Endothelial cell of umbilical vein (primary cell): ENCODE measurements at places on chromosomes 7 and 10. TPM values are rescaled to one million over a fixed set of nuclear protein-coding genes. Genes with fewer than 3 reads are reported as not detected.

DNA sequence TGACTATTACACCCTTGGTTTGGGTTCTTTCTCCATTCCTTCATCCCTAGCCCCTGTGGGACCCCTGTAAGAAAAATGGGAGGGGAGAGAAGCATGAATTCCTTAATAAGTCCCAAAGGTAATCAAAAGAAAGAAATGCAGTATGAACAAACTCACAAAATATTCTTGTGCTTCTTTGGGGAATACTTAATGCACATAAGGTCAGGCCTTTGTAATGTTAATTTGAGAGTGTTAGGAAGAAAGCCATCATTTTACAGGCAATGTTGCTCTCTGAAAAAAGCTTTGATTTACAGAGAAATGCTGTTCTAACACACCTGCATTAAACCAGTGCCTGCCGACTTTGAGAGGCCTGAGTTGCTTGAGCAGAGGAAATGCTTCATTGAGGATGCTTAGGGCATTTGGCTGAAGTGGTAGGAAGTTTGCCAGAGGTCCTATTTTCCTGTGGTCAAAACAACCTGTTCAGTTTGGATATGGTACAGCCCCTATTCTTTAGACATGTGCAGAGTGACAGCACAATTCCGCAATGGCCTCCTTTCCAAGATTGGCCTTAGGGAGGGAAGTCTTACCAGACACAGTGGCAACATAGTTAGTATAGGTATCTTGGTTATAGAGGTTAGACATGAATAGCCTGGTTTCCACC is 643.4 kb downstream of the AUTS2 start:
- no peaks in the 10 kb centered on the region for H3K27me3 ChIP-seq
- H3K4me1 ChIP-seq = no peaks in the 10 kb centered on the region
- H3K36me3 ChIP-seq = no peaks in the 10 kb centered on the region
- no peak overlapping the region for H3K27ac ChIP-seq

DNA sequence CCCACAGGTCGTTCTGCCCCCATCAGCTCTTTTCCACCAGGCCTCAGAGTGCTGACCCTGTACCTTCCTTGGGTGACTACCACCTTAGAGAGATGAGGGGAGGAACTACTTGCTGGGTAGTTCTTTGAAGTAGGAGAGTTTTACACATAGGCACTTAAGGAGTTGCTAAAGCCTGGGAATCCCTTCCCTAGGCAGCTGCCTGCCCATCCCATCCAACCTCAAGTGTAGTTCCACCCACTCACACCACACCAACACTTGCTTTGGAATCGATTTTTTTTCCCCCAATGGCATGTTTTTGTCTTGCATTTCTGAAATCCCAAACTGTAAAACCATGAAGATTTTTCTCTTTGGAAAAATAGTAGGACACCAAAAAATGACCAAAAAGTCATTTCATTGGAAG is 47.7 kb downstream of the FBXW4 start:
- no peak for DNase-seq
- H3K4me3 ChIP-seq = no peak overlapping the region
- H3K27ac ChIP-seq = no peak overlapping the region
- no peaks in the 10 kb centered on the region for H3K27me3 ChIP-seq
- H3K36me3 ChIP-seq = no peaks in the 10 kb centered on the region
- H3K4me1 ChIP-seq = no peaks in the 10 kb centered on the region

DNA sequence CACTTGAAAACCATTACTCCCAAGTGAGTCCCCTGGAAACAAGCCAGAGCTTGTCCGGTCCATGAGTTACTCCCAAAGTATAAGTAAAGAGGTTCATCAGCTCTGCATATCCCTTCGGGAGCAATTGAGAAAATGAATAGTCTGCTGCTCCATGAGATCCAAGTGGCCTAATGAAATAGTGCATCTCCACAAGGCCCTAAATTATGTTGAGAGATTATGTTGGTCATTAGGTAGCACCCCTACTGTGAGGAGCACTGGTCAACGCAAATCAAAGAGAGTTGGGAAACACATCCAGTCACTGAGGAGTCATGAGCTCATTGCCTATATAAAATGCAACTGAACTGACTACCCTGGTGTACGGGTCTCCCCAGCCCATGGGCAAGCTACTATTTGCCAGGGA is 205.5 kb upstream of the AOAH start:
- DNase-seq = no peak
- no peak overlapping the region for H3K27ac ChIP-seq
- H3K27me3 ChIP-seq = no peaks in the 10 kb centered on the region
- no peaks in the 10 kb centered on the region for H3K4me1 ChIP-seq

DNA sequence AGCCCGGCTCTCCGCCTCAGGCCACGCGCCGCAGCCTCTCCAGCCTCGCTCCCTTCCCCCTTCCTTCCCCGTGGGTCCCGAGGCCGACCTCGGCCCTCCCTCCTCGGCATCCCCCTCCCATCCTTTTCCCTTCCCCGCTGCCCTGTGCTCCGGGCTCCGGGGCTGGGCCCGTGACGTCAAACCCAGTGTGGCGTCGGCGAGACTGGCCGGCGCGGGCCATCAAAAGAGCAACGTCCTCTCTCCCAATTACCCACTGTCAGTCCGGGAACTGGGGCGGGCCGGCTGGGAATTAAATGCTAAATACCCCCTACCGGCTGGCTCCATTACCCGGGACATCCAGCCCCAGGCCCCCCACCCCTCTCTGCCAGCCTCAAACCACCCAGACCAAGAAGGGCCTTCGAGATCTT is 2.6 kb upstream of the GATA3 start:
- no peaks in the 10 kb centered on the region for H3K36me3 ChIP-seq
- H3K4me3 ChIP-seq = peak overlapping the region; percentile 58
- peak overlapping the region; percentile 96 for H3K27ac ChIP-seq
- peaks cover 35% of the 10 kb centered on the region for H3K4me1 ChIP-seq
- peak; percentile 83 for DNase-seq

- H3K27me3 ChIP-seq = peaks cover 8% of the 10 kb centered on the region
- no peak overlapping the region for H3K4me3 ChIP-seq
- no peak for DNase-seq
- no peaks in the 10 kb centered on the region for H3K36me3 ChIP-seq
- H3K4me1 ChIP-seq = no peaks in the 10 kb centered on the region
- H3K27ac ChIP-seq = no peak overlapping the region
Observed at GRCh38 chr10:48287417-48288391, 13.2 kb upstream of the FRMPD2 start.

- H3K4me1 ChIP-seq = no peaks in the 10 kb centered on the region
- no peak overlapping the region for H3K27ac ChIP-seq
- H3K36me3 ChIP-seq = no peaks in the 10 kb centered on the region
Observed at GRCh38 chr10:47368431-47369180, 15.5 kb downstream of the ZNF488 start.

GRCh38 chr10:14009371-14010100 is 321.2 kb downstream of the FRMD4A start:
- no peaks in the 10 kb centered on the region for H3K27me3 ChIP-seq
- H3K4me1 ChIP-seq = peaks cover 39% of the 10 kb centered on the region
- DNase-seq = peak; percentile 47
- H3K4me3 ChIP-seq = peak overlapping the region; percentile 1
- H3K27ac ChIP-seq = peak overlapping the region; percentile 93

GRCh38 chr7:70944516-70944915 is 187.4 kb upstream of the GALNT17 start:
- H3K27ac ChIP-seq = no peak overlapping the region
- DNase-seq = no peak
- no peak overlapping the region for H3K4me3 ChIP-seq
- no peaks in the 10 kb centered on the region for H3K36me3 ChIP-seq
- H3K27me3 ChIP-seq = no peaks in the 10 kb centered on the region

GRCh38 chr10:94069884-94070283 is 76.2 kb downstream of the PLCE1 start:
- no peaks in the 10 kb centered on the region for H3K36me3 ChIP-seq
- H3K4me1 ChIP-seq = no peaks in the 10 kb centered on the region
- no peak for DNase-seq
- H3K27me3 ChIP-seq = no peaks in the 10 kb centered on the region
- H3K4me3 ChIP-seq = no peak overlapping the region
- H3K27ac ChIP-seq = no peak overlapping the region

DNA sequence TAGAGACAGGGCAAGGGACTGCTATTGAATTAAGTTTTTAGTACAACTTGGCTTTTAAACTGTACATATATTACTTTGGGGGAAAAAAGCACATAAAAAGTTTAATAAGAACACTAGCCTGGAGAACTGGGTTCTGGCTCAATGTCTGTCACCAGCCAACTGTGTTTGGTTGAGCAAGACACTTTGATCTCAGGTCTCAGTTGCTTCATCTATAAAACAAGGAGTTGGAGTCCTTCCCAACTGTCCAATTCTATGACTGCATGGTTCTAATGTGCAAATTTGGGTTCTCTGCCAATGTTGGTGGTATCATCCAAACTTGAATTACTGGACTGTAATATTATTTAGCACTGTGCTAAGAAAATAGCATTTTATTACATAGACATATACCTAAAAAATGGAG is 50.3 kb downstream of the ATXN7L1 start:
- H3K36me3 ChIP-seq = no peaks in the 10 kb centered on the region
- no peak overlapping the region for H3K27ac ChIP-seq
- no peak overlapping the region for H3K4me3 ChIP-seq
- no peaks in the 10 kb centered on the region for H3K27me3 ChIP-seq
- DNase-seq = no peak
- H3K4me1 ChIP-seq = peaks cover 19% of the 10 kb centered on the region

- H3K36me3 ChIP-seq = no peaks in the 10 kb centered on the region
- no peak overlapping the region for H3K27ac ChIP-seq
- H3K4me1 ChIP-seq = peaks cover 6% of the 10 kb centered on the region
- DNase-seq = no peak
- no peaks in the 10 kb centered on the region for H3K27me3 ChIP-seq
Observed at GRCh38 chr7:140081774-140082425, 19.1 kb upstream of the PARP12 start.

GRCh38 chr10:101063548-101064414 is 2.0 kb downstream of the KAZALD1 start:
- peaks cover 54% of the 10 kb centered on the region for H3K4me1 ChIP-seq
- H3K36me3 ChIP-seq = no peaks in the 10 kb centered on the region
- H3K4me3 ChIP-seq = no peak overlapping the region
- peak; percentile 20 for DNase-seq
- H3K27me3 ChIP-seq = no peaks in the 10 kb centered on the region
- no peak overlapping the region for H3K27ac ChIP-seq

- peaks cover 13% of the 10 kb centered on the region for H3K4me1 ChIP-seq
- H3K27me3 ChIP-seq = no peaks in the 10 kb centered on the region
- no peaks in the 10 kb centered on the region for H3K36me3 ChIP-seq
Observed at GRCh38 chr10:70130878-70131559, 1.6 kb downstream of the AIFM2 start.

GRCh38 chr10:30736685-30737232 is 107.2 kb upstream of the LYZL2 start:
- H3K4me3 ChIP-seq = no peak overlapping the region
- no peaks in the 10 kb centered on the region for H3K36me3 ChIP-seq

GRCh38 chr10:98074315-98074911 is 44.0 kb upstream of the CRTAC1 start:
- peak; percentile 13 for DNase-seq
- H3K27ac ChIP-seq = no peak overlapping the region
- H3K4me1 ChIP-seq = no peaks in the 10 kb centered on the region
- no peaks in the 10 kb centered on the region for H3K27me3 ChIP-seq
- no peak overlapping the region for H3K4me3 ChIP-seq
- H3K36me3 ChIP-seq = no peaks in the 10 kb centered on the region

GRCh38 chr7:135377171-135377570 is 132.7 kb downstream of the CNOT4 start:
- no peaks in the 10 kb centered on the region for H3K27me3 ChIP-seq
- H3K27ac ChIP-seq = no peak overlapping the region
- DNase-seq = no peak
- H3K4me1 ChIP-seq = no peaks in the 10 kb centered on the region
- no peaks in the 10 kb centered on the region for H3K36me3 ChIP-seq

- H3K27me3 ChIP-seq = no peaks in the 10 kb centered on the region
- H3K27ac ChIP-seq = no peak overlapping the region
- DNase-seq = no peak
- H3K4me1 ChIP-seq = no peaks in the 10 kb centered on the region
- no peaks in the 10 kb centered on the region for H3K36me3 ChIP-seq
- H3K4me3 ChIP-seq = no peak overlapping the region
Observed at GRCh38 chr10:132270721-132271457, 36.9 kb downstream of the STK32C start.

GRCh38 chr7:106247841-106248240 is 36.9 kb downstream of the NAMPT start:
- H3K4me3 ChIP-seq = no peak overlapping the region
- no peaks in the 10 kb centered on the region for H3K27me3 ChIP-seq
- no peak for DNase-seq
- no peaks in the 10 kb centered on the region for H3K4me1 ChIP-seq

GRCh38 chr7:101795461-101795860 is 22.0 kb upstream of the CUX1 start:
- no peaks in the 10 kb centered on the region for H3K27me3 ChIP-seq
- H3K27ac ChIP-seq = no peak overlapping the region
- H3K4me1 ChIP-seq = no peaks in the 10 kb centered on the region
- DNase-seq = no peak
- H3K36me3 ChIP-seq = no peaks in the 10 kb centered on the region

DNA sequence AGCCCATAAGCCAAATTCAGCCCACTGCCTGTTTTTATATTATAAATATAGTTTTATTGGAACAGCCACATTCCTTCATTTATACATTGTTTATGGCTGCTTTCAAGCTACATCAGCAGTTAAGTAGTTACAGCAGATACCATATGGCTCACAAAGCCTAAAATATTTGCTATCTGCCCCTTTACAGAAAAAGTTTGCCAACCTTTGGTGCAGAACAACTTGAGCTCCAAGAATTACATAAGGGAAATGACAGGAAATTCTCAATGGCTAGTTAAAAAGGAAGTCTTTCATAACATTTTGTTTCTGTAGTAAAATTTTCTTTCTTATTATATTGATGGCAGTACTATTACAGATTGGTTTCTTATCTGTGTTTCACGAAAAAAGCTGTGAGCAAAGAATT is 59.3 kb downstream of the COL28A1 start:
- H3K36me3 ChIP-seq = no peaks in the 10 kb centered on the region
- DNase-seq = no peak
- no peak overlapping the region for H3K4me3 ChIP-seq
- H3K27ac ChIP-seq = no peak overlapping the region

DNA sequence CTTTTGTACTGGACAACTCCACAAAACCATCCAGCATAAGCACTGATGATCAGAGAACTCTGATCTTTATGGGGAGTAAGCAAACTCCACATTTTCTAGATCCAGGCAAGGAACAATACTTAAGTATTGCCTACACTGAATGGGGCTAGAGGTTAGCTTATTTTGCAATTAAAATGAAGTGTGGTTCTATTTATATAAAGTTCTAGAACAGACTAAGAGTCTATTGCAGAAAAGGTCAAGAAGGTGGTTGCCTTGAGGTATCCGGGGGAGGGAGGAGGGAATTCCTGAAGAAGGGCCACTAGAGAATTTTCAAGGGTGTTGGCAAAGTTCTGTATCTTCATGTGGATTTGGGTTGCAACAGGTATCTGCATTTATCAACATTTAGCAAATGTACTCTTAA is 477.9 kb downstream of the PLXNA4 start:
- no peak for DNase-seq
- H3K4me3 ChIP-seq = no peak overlapping the region
- no peaks in the 10 kb centered on the region for H3K4me1 ChIP-seq

- no peak overlapping the region for H3K27ac ChIP-seq
- H3K36me3 ChIP-seq = peaks cover 7% of the 10 kb centered on the region
- H3K4me1 ChIP-seq = no peaks in the 10 kb centered on the region
Observed at GRCh38 chr10:13492493-13493180, 36.2 kb downstream of the BEND7 start.

The KIAA1549 gene
- 10.9 and 12.4 TPM in 2 replicates for total RNA-seq

The TMEM176B gene
- total RNA-seq = not detected in 2 replicates

The ACTL6B gene
- not detected in 2 replicates for total RNA-seq

The CNOT4 gene
- 20.9 and 21.7 TPM in 2 replicates for total RNA-seq

The PHYH gene
- 9.4 and 9.8 TPM in 2 replicates for total RNA-seq

The NKX1-2 gene
- total RNA-seq = not detected in 2 replicates

The GRB10 gene
- total RNA-seq = 240 and 243 TPM in 2 replicates

The DPP6 gene
- total RNA-seq = not detected in 2 replicates

The KCND2 gene
- 0.05 TPM in 1 of 2 replicates, not detected in the other for total RNA-seq

The CRYGN gene
- total RNA-seq = not detected in 2 replicates

The FAM13C gene
- 0.67 TPM in 1 of 2 replicates, not detected in the other for total RNA-seq

The CH25H gene
- 0.32 TPM in 1 of 2 replicates, not detected in the other for total RNA-seq

The ARHGEF5 gene
- 0.88 and 1.5 TPM in 2 replicates for total RNA-seq

The IFIT1B gene
- total RNA-seq = not detected in 2 replicates

The UBE2H gene
- 82.2 and 90.1 TPM in 2 replicates for total RNA-seq

The TMEM254 gene
- 6.0 and 10.1 TPM in 2 replicates for total RNA-seq
